ENCODE measurements at places on chromosomes 16 and 17. TPM values are rescaled to one million over a fixed set of nuclear protein-coding genes. Genes with fewer than 3 reads are reported as not detected.

Gene RAC3
- total RNA-seq = 1.8 TPM

Gene OR3A2
- not detected for total RNA-seq

Gene PER1
- total RNA-seq = 198 TPM

Gene TBC1D3
- total RNA-seq = not detected

Gene TMEM238L
- not detected for total RNA-seq

Gene DNASE1L2
- 0.52 TPM for total RNA-seq

Gene KRTAP4-5
- not detected for total RNA-seq

Gene LIMD2
- total RNA-seq = 11.2 TPM

Gene WNT9B
- 0.66 TPM for total RNA-seq

Gene TMEM132E
- 0.06 TPM for total RNA-seq

GRCh38 chr17:81060416-81060815 is 25.5 kb downstream of the BAIAP2 start:
- no peaks in the 10 kb centered on the region for H3K27me3 ChIP-seq
- no peak for DNase-seq
- peaks cover 41% of the 10 kb centered on the region for H3K36me3 ChIP-seq
- no peak overlapping the region for H3K4me3 ChIP-seq

- H3K27me3 ChIP-seq = no peaks in the 10 kb centered on the region
- DNase-seq = no peak
- no peak overlapping the region for H3K4me3 ChIP-seq
- no peak overlapping the region for H3K27ac ChIP-seq
- H3K4me1 ChIP-seq = peaks cover 61% of the 10 kb centered on the region
Measured at GRCh38 chr17:7846765-7847661, 7.9 kb upstream of the TMEM88 start.

DNA sequence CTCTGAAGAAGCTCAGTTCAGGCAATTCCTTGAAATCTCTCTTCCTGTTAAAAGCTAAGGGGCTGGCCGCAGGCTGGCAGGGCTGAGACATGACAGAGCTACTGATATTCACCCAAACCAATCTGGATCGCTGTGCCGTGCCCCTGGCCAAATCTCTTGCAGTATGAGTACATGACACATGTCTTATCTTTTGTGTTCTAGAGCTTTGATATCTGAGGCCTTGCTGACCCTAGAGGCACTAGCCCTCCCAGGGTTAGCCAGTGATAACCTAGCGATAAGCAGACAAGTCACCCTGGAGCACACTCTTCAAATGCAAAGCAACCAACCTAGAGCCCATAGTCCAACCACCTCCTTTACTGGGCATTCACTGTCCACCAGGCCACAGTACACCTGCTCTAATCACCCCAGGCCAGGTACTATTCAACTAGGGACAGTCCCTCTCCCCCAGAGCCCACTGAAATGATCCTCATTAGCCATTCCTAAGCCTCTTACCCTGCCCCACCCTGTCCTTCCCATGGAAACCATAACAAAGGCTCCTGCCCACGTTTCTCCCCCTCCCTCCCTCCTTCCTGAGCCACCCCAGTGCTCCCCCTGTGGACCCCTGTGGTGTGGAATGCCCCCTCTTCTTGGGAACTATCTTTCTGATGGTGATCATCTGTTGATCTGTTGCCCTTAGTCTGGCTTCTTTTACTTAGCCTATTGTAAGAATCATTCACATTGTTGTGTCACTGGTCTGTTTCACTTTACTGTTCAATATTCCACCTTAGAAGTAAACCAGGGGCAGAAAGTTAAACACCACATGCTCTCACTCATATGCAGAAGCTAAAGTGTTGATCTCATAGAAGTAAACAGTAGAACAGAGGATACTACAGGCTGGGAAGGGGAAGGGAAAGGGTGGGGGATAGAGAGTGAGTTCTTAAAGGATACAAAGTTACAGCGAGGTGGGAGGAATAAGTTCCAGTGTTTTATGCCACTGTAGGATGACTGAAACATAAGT is 52.5 kb downstream of the TEKT5 start:
- H3K27me3 ChIP-seq = no peaks in the 10 kb centered on the region
- H3K4me1 ChIP-seq = no peaks in the 10 kb centered on the region
- no peaks in the 10 kb centered on the region for H3K36me3 ChIP-seq
- no peak for DNase-seq

GRCh38 chr16:29745121-29745852 is 503 bp downstream of the C16orf54 start:
- no peak overlapping the region for H3K27ac ChIP-seq
- H3K4me3 ChIP-seq = peak overlapping the region; percentile 42
- H3K27me3 ChIP-seq = no peaks in the 10 kb centered on the region
- no peak for DNase-seq
- no peaks in the 10 kb centered on the region for H3K4me1 ChIP-seq

- H3K27ac ChIP-seq = no peak overlapping the region
- H3K27me3 ChIP-seq = no peaks in the 10 kb centered on the region
- H3K36me3 ChIP-seq = no peaks in the 10 kb centered on the region
- DNase-seq = no peak
Measured at GRCh38 chr16:12337871-12338655, 361.5 kb downstream of the SNX29 start.

DNA sequence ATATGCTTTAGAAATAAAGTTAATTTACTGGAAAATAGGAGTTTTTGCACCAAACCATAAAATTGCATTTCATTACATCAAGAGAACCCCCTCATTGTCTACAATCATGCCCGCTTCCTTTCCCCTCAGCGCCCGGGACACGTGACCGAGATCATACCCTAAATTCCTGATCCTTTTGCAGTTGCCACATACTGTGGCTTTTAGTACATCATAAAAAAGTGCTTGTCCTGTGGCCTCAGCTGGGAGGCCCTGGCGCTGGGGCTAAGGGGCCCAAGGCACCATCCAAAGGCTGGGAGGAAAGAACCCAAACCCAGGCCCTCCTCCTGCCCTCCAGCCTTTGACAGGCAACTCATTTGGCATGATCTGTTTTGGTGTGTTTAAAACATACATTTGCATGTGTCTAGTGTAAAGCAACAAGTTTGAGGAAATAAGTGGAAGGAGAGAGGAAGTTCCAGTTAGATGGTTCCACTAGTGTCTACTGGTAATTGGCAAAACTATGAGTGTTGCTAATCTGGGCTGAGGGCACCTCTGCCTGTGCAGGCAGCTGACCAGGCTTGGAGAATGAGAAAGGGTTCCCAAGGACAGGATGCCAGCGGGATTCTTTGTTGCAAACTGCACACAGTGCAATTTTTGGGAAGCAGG is 6.0 kb downstream of the CDK5R1 start:
- no peak overlapping the region for H3K4me3 ChIP-seq
- DNase-seq = no peak
- H3K27me3 ChIP-seq = no peaks in the 10 kb centered on the region
- H3K27ac ChIP-seq = no peak overlapping the region

DNA sequence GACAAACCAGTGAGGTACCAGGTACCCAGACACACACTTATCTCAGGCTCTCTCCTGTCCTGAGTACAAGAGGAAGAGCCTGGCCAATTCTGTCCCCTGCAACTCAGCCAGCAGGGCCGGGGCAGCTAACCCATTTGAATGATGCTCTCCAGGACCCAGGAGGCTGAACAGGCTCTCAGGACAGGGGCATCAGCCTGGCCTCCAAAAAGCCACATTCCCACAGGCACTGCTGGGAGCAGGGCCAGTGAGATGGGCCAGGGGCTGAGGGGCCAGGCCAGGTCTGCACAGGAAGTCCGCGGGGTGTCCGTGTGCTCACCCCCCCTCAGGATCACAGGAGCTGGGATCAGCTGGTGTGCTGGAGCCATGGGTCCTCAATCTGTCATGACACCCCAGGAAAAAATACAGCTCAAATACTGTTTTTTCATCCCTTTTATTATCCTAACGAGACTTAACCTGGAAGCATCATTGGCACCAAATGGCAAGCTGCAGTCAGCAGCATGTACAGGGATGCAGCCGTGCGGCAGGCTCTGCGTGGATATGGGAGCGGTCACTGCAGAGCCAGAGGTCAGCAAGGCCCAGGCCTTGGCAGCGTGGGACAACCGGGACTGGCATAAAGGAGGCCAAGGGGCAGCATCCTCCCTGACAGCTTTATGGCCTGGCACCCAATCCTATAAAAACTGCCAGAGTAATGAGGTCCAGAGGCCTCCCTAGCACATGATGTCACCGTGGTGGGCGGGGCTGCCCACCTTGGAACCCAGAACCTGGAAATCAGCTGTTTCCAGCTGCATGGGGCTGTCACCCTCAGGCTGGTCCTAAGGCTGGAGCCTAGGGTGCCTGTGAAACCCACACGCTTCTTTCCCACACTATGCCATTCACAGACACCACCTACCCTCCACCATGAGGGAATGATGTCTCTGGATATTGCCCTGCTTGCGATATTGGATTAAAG is 276.7 kb downstream of the C16orf95 start:
- peaks cover 15% of the 10 kb centered on the region for H3K4me1 ChIP-seq
- no peaks in the 10 kb centered on the region for H3K27me3 ChIP-seq

DNA sequence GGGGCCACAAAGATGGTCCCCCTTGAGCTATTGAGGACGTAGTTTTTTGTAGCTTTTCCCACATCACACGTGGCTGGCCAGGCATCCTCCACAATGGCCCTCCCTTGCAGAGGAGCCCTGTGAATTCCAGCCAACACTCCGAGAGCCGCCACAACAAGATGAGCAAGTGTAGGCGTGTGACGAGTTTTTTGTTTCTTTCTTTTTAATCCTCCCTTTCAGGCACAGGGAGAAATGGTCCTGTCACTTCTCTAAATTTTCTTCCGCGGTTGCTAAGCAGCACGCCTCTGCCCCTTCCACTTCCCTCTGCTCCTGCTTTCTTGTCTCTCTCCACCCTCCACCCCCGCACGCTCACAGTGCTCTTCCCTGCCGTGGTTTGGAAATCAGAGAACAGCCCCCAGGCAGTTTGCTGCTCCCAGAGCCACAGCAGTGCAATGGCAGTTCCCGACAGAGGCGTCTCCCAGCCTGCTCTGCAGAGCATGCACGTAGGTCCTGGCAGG is 68.0 kb upstream of the MRTFB start:
- no peak for DNase-seq
- no peaks in the 10 kb centered on the region for H3K36me3 ChIP-seq
- H3K27ac ChIP-seq = peak overlapping the region; percentile 34
- peaks cover 17% of the 10 kb centered on the region for H3K4me1 ChIP-seq

GRCh38 chr17:41347869-41348760 is 2.5 kb downstream of the KRT33A start:
- H3K4me1 ChIP-seq = no peaks in the 10 kb centered on the region
- no peaks in the 10 kb centered on the region for H3K27me3 ChIP-seq
- no peak overlapping the region for H3K27ac ChIP-seq

DNA sequence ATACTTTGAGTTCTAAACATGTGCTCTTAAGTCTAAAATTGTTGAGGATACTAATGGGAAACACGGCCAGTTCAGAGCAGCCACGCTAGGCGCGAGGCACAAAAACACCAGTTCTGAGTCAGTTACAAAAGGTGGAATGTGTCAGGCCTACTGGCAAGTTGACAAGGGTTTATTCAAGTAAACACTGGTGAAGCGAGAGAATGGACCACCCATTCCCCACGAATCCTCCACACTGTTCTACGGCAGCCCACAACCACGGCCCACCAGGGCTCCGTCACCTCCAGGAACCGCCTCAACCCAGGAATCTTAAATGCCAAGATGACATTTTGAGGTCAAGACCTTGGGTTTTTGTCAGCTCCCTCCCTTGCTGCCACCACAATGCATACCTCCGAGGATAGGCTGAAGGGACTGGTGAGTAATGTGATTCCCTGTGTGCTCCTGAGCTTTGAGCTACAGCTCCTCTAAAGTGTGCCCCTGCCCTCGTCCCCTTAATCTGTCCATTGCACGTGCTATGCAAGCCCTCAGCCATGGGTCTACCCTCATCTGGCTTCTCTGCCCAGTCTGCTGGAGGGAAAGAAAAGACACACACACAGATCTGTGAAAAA is 28.5 kb upstream of the TRAP1 start:
- no peak overlapping the region for H3K4me3 ChIP-seq
- no peaks in the 10 kb centered on the region for H3K4me1 ChIP-seq
- H3K27me3 ChIP-seq = no peaks in the 10 kb centered on the region
- H3K27ac ChIP-seq = peak overlapping the region; percentile 25
- peaks cover 96% of the 10 kb centered on the region for H3K36me3 ChIP-seq

- peak overlapping the region; percentile 92 for H3K4me3 ChIP-seq
- no peaks in the 10 kb centered on the region for H3K36me3 ChIP-seq
- peak overlapping the region; percentile 99 for H3K27ac ChIP-seq
- no peak for DNase-seq
Measured at GRCh38 chr17:77373299-77374169, 232.8 kb downstream of the SEC14L1 start.

- no peaks in the 10 kb centered on the region for H3K27me3 ChIP-seq
- H3K4me3 ChIP-seq = no peak overlapping the region
- H3K27ac ChIP-seq = no peak overlapping the region
- peaks cover 4% of the 10 kb centered on the region for H3K36me3 ChIP-seq
- no peaks in the 10 kb centered on the region for H3K4me1 ChIP-seq
Measured at GRCh38 chr17:17580662-17581470, 10.6 kb downstream of the PEMT start.

DNA sequence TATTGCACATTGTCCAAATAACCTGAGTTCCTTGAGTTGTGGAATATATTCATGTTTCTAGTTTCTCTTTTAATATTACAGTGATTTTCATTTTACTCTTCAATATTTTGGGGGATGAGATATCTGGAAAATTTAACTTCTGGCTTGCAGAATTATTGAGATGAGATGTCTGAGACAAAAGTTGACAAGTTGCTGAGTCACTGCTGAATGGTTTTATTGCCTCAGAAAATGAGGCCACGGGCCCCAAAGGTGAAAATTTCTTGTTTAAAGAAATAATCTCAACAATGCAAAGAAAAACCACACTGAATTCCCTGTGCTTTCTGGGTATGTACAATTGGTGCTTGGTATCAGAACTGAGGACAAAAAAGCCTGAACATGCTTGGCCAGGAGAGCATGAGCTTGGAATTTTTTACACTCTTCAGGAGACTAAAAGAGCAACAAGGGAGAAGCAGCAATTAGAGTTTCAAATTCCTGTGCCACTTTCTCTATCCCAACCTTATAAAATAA is 129.2 kb upstream of the TOM1L1 start:
- H3K27ac ChIP-seq = no peak overlapping the region
- H3K27me3 ChIP-seq = no peaks in the 10 kb centered on the region
- no peak overlapping the region for H3K4me3 ChIP-seq
